ENCODE measurements at places on chromosomes 16 and 17.

- DNase-seq: no peak
Observed at GRCh38 chr17:17062356-17062755, 20.1 kb downstream of the MPRIP start.

DNA sequence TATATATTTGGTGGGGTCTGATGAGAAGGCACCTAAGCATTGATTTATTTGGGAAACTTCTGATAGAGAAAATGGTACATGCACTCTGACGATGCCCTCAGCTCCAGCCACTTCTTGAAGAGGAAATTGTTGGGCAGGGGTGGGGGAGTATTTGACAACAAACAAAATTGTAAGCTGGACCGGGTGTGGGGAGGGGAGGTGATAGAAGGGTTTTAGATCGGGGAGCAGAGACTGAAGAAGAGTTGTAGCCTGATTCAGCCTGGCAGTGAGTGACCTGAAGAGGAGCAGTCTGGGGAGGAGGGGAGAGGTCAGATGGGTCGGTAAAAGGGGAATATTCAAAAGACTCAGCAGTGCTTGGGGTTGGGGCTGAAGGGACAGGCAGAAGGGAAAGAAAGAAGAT is 2284.7 kb downstream of the TP53TG3F start:
- no peak for DNase-seq

DNA sequence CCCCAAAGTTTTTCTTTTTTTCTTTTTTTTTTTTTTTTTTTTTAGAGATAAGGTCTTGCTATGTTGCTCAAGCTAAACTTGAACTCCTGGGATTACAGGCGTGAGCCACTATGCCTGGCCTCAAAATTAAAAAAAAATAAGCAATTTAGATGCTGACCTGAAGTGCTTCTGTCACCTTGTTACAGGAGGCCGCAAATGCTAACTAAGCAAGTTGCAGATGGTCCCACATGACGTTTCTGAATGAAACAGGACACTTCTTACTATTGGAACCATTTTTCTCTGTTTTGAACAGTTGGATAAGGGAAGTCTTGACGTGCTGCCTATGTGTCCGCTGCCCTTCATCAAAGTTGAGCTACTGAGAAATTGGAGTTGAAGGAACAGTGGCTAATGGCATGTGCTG is 8.8 kb downstream of the ANKRD40CL start:
- DNase-seq: no peak

DNA sequence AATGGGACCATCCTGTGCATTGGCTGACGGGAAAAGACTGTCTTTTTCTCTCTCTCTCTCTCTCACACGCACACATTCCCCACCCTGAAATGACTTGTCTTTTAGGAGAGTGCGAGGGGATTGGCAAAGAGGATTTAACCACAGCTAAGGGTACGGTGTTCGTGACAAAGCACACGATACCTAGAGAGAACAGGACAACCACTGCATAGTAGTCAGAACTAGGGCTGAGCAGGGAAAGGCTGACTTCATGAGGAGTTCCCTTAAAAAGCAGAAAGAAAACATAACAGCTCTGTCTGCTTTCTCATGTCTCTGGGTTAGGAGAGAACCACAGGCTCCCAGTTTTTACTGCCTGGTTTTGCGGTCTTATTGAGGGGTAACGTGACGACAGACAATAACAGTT is 742.8 kb upstream of the SOX9 start:
- no peak for DNase-seq

DNA sequence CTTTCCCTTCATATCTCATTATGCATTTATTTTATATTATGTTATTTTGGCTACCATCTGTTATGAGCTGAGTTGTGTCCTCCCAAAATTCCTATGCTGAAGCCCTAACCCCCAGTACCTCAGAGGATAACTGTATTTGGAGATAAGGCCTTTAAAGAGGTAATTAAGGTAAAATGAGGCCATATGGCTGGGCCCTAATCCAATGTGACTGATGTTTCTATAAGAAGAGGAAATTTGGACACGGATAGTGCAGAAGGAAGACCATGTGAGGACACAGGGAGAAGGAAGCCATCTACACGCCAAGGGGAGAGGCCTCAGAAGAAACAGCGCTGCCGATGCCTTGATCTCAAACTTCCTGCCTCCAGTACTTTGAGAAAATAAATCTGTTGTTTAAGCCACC is 557.7 kb upstream of the CDH5 start:
- no peak for DNase-seq

DNA sequence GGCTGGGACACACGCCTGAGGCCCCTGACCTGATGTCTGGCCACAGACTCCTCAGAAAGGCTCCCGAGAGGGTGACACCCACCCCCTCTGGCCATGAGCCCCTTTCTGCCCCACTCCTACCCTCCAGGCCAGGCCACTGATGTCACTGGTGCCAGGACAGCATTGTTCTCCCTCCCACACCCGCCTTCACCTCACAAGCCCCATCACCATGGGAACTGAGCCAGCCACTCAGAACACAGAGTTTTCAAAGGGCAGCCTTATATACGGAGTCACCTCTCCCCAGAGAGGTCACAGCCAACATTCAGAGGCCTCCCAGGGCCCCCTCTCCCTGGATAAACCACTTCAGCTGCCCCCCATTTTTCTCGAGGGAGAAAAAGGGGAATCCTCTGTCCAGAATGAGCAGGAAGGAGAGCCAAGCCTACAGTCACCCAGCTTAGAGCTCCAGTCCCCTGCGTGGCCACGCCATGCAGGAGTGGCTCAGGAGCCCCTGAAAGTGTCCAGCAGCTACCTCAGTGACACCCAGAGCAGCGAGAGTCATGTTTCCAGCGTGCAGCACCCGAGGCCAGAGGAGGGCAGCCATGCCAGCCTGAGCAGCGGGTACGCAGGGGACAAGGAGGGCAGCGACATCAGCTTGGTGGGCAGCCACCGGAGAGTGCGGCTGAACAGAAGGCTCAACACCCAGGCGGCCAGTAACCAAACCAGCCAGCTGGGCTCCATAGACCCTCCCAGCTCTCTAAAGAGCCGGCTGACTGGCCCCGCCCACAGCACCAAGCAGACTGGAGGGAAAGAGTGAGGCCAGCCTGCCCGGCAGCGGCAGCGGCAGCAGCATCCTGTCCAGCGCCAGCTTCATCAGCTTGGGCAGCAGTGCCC is at the start of gene C16orf82:
TSS of gene C16orf82 (plus strand) at position 260 of the 870 bp plus-strand sequence.
- DNase-seq: no peak

GRCh38 chr17:55996826-55997225 is 156.4 kb upstream of the ANKFN1 start:
- DNase-seq: no peak

GRCh38 chr17:81082177-81083073 is 47.5 kb downstream of the BAIAP2 start:
- no peak for DNase-seq

GRCh38 chr16:87435372-87436224 is 43.5 kb downstream of the MAP1LC3B start:
- DNase-seq: no peak

DNA sequence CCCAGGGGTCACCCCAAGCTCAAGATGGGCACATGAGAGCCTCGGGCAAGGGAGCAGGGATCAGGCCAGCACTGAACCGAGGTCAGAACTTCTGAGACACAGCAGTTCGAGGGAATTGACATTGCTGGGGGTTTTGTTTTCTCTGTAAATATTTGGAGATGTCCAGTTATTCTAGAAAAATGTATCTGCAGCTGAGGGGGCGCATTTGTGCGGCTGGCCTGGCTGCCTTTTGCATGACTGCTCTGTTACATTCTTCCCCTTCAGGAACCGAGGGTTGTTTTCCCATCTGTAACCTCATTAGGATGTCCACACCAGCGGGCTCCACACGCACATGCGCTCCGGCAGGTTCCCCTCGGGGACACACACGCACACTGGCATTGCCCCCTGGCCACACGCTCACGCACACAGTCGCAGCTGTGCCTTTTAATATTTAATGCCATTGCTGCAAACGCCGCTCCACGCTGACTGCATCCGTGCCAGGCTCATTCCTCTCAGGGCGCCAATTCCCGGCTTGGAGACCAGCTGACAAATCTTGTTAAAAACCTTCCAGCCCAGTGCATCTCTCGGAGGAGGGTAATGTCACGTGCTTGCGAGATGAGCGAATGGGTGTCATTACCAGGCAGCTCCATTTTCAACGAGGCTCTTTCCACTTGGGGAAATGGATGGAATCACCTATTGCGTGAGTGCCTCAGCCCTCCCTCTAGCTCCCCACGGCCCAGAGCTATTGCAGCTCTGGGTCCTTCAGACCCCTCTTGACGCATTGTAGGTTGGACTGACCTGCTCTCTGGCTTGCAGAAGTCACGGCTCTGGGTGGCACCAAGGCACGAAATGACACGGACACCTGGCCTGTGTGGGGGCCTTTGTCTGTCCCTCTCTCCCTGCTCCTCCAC is 13.1 kb downstream of the CCR7 start:
- no peak for DNase-seq

GRCh38 chr17:68170246-68170645 is 77.6 kb upstream of the AMZ2 start:
- DNase-seq: no peak

- DNase-seq: no peak
Observed at GRCh38 chr17:20225162-20226115, 216.3 kb downstream of the SPECC1 start.

DNA sequence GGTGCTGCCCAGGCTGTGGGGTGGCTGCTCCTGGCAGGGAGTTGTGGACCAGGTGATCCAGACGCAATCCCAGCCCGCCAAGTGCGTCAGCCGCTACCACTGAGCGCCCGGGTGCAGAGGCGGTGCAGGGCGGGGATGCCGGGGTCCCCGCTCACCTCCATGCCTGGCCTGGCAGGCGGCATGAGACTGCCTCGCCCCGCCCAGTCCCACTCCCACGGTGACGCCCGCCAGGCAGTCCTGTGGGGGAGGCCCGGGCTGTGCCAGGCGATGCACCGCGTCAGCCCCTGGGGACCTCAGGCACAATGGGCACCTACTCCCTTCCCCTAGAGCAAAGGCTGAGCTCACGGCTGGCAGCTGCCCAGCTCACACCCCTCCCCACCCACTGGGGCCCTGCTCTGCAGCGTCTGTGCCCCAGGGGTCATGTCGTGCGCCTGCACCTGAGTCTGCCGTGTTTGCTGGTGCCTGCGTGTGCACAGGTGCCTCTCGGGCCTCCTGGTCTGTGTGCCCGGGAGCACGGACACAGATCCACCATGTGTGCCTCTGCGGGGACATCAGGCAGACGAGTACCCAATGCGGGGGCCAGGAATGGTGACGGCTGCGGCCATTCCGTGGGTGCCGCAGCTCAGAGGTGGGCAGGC is 5.3 kb downstream of the RPUSD1 start:
- DNase-seq: no peak

DNA sequence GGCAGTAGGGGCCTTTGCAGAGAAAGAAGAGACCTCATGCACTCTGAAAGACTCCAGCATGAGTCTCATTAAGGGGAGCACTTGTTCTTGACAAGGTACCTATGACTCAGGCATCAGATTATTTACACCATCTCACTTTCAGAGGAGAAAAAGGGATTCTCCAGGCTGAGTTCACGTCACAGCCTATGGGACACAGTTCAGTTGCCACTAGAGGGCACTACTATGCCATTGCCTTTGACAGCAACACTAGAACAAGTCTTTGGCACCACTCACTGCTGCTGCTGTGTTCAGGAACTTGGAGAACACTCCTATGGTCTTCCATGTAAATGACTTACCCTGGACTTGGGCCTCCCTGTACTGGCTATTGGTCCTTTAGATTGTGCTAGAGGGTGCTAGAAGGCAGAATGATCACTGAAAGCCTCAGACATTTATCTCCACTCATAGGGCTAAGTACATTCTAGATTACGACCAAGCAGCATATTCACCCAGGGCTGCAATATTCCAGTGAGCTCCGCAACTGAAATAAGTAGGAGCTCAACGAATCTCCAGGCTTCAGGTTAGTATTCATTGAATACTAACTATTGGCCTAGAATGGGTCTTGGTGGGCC is 225.1 kb upstream of the CA10 start:
- DNase-seq: no peak

Data from CD4-positive, alpha-beta T cell treated with Interleukin-4 for 1 hour (primary cell).